ENCODE measurements at places on chromosomes 6 and 20.
A peak's percentile ranks its signal among the peaks of the same experiment; 100 is the strongest.

DNA sequence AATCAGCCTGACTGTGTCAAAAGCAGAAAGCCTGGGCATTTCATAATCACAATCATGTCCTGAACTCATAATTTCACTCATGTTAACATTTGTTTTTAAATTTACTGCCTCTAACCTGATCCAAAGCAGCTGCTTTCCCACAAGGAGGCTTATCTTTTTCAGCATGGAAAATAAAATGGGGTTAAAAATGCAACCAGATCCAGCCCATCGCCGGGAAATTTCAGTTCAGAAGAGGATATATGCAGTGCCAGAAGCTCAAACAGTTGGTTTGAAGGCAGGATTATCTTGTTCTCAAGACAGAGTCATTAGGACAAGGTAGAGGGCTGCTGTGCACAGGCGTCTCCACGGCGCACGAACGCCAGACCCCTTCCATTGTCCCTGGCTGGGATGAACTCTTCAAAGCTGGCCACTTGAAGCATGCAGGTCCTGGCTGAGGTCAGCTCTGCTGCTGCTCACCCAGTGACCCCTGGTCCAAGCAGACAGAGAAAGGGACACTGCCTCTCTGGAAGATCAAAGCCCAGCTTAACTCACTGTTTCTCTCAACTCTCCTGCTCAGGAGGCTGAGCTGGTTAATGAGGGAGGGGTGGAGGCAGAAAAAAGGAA, 191.1 kb upstream of the HEY2 start:
- DNase-seq = no peak

- DNase-seq = peak; percentile 94
These were observed 3.5 kb upstream of the PRIM2 start for GRCh38 chr6:57313711-57314471.

GRCh38 chr20:64010711-64011237, 25.2 kb upstream of the C20orf204 start:
- DNase-seq = peak; percentile 28

DNA sequence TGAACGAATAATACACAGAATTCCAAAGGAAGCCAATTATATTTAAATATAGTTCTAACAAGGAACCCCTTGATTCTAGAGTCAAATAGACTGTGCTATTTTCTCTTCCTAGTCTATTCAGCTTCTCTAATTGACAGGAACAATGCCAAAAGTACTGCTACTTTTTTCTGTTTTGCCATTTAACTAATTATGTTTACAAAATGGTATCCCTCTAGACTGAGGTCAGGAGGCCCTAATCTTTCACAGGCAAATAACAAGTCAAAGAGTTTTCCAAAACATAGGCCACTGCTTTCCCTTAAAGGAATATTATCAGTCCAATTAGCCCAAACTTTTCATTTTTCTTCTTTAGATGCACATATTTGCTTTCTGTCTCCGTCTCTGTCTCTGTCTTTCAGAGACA, 539.3 kb downstream of the RFPL4B start:
- no peak for DNase-seq

GRCh38 chr6:43865932-43866645, 96.1 kb downstream of the VEGFA start:
- DNase-seq = no peak

GRCh38 chr6:3442431-3443220, 14.2 kb downstream of the SLC22A23 start:
- peak; percentile 62 for DNase-seq

DNA sequence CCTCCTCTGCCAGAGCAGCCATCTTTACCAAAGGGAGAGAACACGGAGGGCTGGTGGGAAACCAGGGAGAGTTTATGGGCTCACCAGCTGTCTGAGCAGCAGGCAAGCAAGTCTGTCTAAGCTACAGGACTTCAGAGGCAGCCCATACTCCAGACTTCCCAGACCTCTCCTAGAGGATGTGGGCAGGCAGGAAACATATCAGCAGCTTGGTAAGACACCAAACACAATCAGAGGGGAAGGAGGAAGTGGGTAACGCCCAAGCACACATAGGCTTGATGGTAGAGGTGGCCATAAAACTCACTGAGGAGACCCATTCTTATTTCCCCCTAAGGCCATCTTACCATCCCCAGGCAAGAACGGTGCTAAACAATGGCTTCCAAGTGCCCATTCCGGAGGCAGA, 143.1 kb upstream of the ARID1B start:
- DNase-seq = no peak

DNA sequence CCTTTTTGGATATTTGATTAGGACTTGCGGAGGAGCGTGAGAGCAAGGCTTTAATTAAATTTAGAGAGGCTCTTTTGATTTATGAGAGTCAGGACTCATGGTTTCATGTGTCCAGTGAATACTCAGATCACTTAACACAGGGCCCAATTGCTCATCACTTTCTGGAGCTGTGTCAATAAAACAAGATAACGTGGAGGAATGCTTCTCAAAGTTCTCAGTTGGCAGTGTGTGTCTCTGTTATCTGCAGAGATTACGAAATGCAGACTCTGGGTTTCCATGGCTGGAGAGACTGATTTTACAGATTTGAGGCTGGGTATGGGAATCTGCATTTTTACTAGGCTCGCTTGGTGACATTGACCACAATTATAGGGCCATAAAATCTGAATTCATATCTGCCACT, 335.8 kb upstream of the FLRT3 start:
- DNase-seq = no peak

DNA sequence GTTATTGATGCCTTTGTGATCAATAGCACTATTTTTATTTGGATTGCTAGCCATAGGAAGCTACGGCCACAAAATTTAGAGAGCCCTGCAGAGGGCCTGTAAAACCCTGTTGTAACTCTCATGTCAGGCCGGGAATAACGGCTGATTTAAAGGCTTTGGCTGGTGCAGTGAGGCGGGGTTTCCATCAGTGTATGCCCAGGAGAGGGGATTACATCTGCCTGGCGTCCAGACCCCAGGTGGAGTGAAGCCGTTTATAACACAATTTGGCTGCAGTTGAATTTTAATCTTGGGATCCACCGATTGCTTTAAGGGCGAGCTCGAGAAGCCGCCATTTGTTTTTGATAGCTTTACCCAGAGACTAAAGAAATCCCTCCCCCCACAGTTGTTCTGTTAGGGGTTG, 29.1 kb upstream of the APCDD1L start:
- DNase-seq = no peak

DNA sequence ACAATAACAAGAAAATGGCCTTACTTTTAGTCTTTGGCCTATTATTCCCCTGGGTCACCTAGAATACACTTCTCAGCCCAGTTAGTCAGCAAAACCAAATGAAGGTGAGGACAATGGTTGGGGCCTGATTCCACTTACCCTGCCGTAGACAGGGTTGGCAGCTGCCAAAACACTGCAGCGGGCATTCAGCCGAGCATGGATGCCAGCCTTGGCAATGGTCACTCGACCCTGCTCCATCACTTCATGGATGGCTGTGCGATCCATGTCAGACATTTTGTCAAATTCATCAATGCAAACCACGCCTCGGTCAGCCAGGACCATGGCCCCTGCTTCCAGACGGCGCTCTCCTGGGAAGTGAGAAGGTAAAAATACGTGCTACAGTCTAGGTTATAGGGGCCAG, 8.4 kb downstream of the MCM3 start:
- no peak for DNase-seq

DNA sequence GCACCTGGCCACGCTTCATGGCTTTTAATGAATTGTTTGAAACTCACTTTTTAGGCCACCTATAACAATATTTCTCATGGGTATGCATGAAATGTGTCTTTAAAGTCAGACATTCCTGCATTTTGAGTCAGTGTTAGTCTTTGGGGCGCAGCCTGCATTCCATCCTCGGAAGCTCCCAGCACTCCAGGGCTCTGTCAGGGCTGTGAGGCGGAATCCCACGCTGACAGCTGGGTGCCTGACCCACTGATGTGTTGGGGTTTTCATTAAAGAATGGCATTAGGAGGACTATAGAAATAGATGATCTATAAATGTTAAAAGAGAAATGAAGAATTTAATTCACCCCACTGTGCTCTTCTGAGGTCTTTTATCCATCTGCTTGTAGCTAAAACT, 16.2 kb upstream of the CLDN20 start:
- DNase-seq = no peak

GRCh38 chr6:40672087-40672486, 84.9 kb upstream of the LRFN2 start:
- no peak for DNase-seq

- no peak for DNase-seq
These were observed 38.8 kb upstream of the SIRPA start for GRCh38 chr20:1856424-1856823.

DNA sequence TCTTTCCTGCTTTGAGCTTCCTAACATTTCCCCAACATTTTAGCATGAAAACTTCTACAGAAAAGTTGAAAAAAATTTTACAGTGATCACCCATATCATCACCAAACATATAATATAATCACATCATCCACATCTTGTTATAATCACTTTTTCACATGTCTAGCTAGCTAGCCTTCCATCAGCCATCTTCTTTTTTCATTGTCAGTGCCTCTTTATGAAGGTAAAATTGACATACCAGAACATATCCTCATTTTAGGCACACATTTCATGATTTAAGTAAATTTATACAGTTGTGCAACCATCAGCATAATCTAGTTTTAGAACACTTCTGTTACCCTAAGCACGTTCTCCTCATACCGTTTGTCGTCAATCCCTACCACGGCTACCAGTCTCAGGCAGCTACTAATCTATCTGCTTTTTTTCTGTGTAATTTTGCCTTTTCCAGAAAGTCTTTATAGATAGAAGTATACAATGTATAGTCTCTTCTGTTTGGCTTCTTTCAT, 73.7 kb downstream of the VEGFA start:
- no peak for DNase-seq

DNA sequence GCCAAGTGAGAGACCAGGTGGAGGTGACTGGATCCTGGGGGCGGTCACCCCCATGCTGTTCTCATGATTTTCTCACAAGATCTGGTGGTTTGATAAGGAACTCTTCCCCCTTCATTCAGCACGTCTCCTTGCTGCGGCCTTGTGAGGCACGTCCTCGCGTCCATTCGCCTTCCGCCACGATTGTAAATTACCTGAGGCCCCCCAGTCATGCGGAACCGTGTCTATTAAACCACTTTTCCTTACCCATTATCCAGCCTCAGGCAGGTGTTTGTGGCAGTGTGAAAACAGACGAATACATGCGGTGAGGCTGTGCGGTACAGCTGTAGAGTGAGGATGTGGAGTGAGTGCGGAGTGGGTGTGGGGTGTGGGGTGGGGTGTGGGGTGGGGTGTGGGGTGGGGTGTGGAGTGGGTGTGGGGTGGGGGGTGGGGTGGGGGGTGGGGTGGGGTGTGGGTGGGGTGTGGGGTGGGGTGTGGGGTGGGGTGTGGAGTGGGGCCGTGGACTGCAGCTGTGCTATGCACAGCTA, 12.1 kb upstream of the NTSR1 start:
- no peak for DNase-seq

DNA sequence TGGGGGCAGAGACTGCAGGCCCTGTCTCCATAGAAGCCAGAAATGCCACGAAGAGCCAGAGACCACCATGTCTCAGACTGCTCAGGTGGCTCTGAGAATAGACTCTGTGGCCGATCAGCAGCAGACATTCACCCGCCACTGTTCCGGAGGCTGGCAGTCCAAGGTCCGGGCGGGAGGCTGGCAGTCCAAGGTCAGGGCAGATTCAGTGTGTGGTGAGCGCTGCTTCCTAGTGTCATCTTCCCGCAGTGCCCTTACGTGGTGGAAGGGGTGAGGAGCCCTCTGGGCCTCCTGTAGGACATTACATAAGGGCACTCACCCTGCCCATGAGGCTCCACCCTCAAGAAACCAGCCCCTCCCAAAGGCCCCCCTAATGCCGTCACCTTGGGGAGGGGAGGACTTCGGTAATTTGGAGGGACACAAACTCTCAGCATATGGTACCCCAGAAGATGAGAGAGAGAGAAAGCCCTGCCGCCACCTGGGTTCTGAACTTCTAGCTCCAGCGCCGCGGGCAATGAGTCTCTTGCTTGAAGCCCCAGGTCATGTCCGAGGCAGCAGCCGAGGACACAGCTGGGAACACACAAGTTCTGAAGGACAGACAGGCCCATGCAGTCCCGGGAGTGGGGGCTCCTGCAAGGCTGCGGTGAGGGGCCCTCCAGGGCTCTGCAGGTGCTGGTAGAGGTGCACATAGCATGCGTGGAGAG, 36.4 kb downstream of the DACT2 start:
- DNase-seq = no peak

DNA sequence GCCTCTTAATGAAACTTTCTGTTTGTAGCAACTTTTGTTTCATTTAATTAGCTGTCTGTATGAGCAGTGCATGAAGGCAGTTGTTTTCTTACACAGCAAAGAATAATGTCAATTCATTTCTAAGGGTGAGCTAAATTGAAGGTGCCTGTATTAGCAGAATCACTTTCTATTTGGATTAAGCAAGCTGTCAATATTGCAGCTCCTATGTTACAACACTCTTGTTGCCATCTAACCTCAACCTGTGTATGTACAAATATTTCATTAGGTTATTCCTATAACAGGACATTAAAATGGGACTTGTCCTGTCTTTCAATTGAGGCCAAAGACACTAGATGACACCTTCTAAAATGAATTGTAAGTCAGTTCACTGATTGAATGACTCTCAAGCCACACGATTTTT, 647.5 kb downstream of the UTRN start:
- DNase-seq = no peak

DNA sequence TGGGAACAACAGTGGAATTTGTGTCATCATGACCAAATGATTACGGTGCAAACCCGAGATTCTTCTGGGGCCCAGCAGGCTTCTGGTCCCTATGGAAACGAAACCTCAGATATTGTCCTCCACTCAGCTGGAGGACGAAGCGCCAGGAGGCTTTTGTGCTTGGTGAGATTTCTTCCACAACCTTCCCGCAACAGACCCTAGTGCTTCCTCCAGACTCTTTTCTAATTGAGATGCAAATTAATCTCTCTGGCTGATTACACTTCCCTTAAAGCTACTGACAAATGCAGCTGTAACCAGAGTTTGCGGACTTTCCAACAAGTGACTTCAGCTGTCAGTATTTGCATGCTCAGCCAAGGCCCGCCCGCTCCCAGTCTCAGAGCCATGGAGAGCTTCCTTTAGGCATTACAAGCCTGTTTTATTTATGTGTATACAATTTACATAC, 96.0 kb downstream of the INSM1 start:
- DNase-seq = no peak

DNA sequence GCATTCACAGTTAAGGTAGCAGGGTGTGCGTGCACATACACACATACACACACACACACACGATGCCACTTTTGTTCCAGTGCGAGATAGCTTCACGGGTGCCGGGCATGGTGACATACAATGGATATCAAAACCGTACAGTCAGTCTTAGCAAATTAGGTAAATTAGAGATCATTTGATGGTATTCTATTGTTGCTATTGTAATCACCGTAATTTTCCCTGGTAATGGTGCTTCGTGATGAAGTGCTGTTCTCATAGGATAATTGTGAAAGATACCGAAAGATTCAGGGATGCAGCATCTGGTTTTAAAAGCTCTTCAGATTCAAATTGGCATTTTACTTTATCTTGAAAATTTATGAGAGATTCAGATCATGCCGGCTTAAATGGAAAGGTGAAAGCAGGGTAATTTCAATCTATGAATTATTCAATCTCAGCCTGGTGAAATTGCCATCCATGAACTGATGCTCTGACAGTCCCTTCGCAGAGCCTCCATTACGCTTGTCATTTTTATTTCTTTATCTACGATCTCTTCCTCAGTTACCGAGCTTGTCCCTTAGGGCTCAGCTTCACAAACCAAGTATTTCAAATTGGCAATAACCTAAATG, 71.3 kb upstream of the SOX4 start:
- DNase-seq = no peak

- DNase-seq = no peak
These were observed 47.0 kb downstream of the GOPC start for GRCh38 chr6:117555262-117555849.

GRCh38 chr20:34850969-34851368, 21.7 kb downstream of the GGT7 start:
- no peak for DNase-seq

All from epithelial cell of esophagus (primary cell).